Activated CD8-positive, alpha-beta T cell treated with anti-CD3 and anti-CD28 coated beads for 36 hours (primary cell): ENCODE measurements at places on chromosomes 5 and 9. TPM values are rescaled to one million over a fixed set of nuclear protein-coding genes. Genes with fewer than 3 reads are reported as not detected.

DNA sequence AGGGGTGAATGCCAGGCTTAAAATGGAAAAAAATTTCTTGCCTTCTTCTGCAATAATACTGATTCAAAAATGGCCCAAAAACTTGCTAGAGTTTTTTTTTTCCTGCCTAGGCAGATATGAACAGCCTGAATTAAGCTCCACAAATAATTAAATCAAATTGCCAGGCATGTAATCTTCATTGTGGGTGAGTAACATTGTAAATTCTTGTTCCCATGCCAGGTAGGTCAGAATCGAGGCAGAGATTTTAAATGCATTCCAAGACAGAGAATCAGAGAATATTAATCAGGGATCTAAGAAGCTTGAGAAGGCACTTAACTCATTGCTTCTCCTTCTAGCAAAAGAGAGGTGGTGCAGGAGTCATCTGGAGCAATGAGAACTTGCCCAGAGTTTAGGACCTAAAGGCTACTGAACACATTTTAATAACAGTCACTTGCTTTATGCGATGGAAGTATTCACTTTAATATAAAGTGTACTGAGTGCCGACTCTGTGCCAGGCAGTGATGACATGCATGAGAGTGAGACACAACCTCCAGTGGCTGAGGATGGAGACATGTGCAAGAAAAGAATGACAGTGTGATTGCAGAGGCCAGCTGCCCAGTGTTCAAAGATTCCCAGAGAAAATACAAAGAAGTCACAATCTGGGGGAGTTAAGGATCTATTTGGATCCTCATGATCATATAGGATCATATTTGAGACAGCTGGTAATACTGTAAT, 102.3 kb downstream of the APBA1 start:
- no peak for DNase-seq

- DNase-seq = no peak
Measured at GRCh38 chr5:6634306-6634705, 1.1 kb downstream of the SRD5A1 start.

- DNase-seq = no peak
Measured at GRCh38 chr9:128770286-128771030, 1.3 kb downstream of the ZER1 start.

DNA sequence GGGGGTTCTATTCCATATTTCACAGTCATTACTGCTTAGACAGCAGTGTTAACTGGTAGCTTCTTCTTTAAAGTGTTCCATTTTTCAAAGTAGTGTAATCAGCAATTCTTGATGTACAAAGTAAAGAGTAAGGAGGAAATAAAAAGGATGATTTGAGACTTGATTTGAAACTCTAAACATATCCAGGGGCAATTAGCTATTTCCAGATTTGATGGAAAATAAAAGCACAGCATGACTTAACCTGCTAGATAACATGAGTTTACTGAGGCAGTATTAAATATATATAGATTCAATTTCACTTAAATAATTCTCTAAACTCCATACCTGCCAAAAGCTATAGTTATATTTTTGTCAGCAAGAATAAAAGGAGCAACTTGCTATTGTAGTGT, 29.8 kb downstream of the NR2F1 start:
- DNase-seq = no peak

GRCh38 chr5:164433106-164433870, 927.9 kb downstream of the MAT2B start:
- DNase-seq = no peak

GRCh38 chr9:110951805-110952539, 86.3 kb downstream of the LPAR1 start:
- no peak for DNase-seq

GRCh38 chr5:133006653-133007052, 19.7 kb downstream of the ZCCHC10 start:
- DNase-seq = no peak

GRCh38 chr9:79240774-79241173, 331.0 kb upstream of the TLE4 start:
- no peak for DNase-seq

DNA sequence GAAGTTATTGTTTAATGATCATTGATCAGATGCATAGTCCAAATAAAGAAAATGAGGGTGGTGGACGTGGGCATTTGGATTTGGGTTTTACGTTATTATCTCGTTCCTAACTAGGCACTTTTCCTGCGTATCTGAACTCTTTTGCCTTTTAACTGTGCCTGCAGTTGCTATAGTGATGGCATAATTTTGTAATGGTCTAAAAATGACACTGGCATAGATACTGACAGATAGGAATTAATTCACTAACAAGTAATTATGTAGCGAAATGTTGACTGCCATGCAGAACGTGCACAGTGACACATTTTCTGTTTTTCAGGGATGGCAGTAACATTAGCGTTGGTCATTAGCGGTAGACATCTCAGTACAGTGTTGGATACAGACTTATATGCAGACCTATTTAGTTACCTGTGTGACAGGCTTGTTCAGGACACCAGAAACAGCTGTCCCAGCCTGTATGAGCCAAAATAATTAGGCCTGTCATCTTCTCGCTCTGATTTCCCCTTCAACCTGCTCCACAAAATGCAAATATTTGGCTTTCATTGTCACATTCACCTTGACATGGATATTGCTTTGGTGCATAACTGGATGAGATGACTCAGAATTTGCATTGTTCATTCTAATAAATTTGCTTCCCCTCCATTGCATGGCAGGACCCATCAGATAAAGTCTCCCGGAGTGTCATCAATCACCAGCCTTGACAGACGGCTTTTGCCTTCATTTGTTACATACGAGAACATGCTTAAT, 413.3 kb upstream of the IRX1 start:
- no peak for DNase-seq

GRCh38 chr5:160921-161802, 30.1 kb upstream of the LRRC14B start:
- no peak for DNase-seq

DNA sequence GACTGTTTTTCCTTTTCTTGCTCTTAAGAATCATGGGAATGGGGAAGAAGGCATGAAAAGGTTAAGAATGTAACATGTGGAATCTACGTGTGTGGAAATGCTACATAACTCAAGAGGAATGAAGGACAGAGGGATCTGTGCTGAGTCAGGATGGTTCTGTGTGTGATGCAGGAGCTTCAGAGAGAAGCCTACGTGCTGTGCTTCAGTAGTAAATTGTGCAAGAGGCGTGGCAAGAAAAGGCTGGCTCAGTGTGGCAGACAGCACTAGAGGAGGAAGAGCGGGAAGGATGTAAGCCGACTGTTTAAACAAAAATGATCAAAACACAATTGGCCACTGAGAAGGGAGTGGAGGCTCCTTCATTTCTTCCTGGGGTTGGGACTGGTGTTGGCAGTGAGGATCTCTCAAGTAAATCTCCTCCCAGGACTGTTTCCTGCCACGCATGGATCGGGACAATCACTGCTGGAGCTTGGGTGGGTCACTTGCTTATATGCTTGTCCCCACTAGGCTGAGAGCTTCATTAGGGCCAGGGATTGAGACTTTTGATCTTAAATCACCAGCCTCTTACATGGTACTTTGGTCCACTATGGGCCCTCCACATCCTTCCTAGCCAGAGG, 59.4 kb upstream of the BASP1 start:
- no peak for DNase-seq

DNA sequence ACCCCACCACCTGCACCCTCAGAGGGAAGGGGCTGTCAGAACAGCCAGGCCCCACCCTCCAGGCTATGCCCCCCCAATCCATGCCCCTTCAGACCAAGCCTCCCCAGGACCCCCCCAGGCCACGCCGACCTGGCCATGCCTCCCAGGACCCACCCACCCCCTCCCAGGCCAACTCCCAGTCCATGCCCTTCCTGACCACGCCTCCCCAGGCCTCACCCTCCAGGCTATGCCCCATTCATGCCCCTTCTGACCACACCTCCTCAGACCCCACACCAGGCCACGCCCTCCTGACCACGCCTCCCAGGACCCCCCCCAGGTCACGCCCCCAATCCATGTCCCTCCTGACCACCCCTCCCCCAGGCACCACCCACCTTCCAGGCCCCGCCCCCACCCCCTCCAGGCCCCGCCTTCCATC, 27.6 kb downstream of the TPPP start:
- DNase-seq = no peak

APBA1 gene
- total RNA-seq = not detected

LHX6 gene
- 0.07 TPM for total RNA-seq

IGIP gene
- total RNA-seq = 1.5 TPM

PCDHAC2 gene
- total RNA-seq = not detected

LAMC3 gene
- total RNA-seq = 0.43 TPM

COQ4 gene
- total RNA-seq = 31.9 TPM
